Stimulated activated CD4-positive, alpha-beta T cell treated with anti-CD3 and anti-CD28 coated beads, Interleukin-1b, Interleukin-23, amount 100 ng/mL, for 1 hour (primary cell): ENCODE measurements at places on chromosomes 12 and 14.

- no peak for DNase-seq
These were observed 77.1 kb upstream of the PLXNC1 start for GRCh38 chr12:94071258-94071657.

DNA sequence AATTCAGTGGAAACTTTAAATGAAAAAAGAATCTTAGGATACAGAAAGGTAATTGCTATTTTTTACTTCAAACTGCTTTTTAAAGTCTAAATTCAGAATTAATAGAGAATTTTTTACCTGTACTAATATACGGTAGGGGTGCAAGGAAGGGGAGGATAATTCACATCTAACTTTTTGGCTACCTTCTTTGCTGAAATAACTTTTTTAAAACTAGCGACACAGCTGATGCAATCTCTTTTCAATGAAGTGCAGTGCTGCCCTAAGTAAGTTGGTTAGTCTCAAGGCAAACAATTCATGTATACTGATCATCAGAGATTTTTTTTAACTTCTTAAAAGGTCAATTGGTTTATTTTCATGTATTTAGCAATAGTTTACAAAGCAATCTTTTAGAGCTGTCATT lies 119.8 kb downstream of the NEDD1 start:
- DNase-seq = no peak

GRCh38 chr12:40208707-40209446 lies 15.9 kb upstream of the LRRK2 start:
- DNase-seq = no peak

GRCh38 chr14:56720703-56721460 lies 89.4 kb downstream of the OTX2 start:
- DNase-seq = no peak

DNA sequence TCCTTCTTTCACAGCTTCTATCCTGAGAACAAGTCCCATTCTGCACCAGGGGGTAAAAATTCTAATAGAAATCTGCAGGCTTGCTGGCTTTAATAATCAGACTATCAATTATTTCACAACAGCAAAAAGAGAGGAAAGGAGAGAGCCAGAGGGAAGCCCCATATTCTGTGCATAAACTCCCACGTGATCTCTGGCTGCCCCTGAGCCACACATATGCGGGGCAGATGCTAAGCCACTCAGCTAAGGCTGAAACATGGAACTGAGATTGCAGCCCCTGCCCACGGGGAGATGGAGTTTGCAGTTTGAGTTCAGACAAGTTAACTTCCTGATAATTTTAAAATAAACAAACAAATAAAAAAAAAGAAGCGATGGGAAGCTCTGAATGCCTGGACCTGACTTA lies 254.4 kb upstream of the CCDC196 start:
- DNase-seq = no peak

- DNase-seq = no peak
These were observed 109.3 kb upstream of the IFNG-AS1 start for GRCh38 chr12:67879937-67880336.

GRCh38 chr12:47488888-47489287 lies 216.9 kb downstream of the RPAP3 start:
- no peak for DNase-seq

- DNase-seq = no peak
These were observed 786 bp downstream of the SLC25A47 start for GRCh38 chr14:100323942-100324307.

DNA sequence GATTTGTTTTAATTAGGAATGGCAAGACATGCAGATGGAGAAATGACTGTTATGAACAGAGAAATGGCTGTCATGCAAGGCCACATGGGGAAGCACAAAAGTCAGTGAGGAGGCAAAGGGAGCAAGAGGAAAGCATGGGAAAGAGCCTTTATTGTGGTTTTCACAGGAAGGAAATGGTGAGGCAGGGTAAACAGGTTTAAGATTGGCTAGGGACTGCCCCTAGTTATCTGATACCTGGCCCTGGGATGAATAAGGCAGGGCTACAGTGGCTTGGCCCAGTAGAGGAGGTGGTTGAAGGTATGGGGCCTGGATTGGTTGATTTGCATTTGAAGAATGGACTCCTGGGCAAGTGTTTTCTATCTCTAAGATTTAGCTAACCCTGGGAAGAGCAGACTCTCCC lies 168.7 kb upstream of the CNOT2 start:
- DNase-seq = no peak
